ENCODE measurements at places on chromosomes 7 and 10.

DNA sequence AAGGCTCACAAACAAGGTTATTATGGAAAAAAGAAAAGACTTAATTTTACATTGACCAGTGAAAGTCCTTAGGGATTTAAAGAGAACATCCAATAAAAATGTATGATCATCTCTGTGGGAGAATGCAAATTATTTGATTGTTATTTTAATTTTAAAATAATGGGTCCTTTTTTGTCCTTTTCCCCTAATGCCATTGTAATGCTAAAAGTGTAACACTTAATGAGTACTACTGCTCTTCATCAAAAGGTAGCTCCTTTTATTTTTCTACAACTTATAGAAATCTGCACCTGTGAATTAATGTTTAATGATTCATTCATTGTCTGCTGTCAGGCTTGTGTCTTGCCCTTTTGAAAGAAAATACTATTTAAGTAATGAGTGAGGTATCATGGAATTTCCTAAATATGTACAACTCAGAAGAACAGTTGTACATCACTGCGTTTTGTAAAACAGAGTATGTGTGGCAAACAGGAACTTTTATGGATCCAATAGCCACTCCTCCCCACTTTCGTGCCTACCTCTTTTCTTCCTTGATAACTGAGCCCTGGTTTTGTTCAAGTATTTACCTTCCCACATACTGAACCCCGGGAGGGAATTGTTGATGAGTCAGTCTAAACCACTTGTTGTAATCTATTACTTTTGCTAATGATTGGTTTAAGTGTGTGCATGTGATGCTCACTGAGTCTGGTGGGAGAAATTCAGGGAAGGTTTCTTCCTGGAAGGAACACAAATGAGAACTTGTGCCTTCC is 19.9 kb upstream of the TRUB1 start:
- DNase-seq, result no peak

GRCh38 chr10:48594371-48594770 is 10.5 kb downstream of the ARHGAP22 start:
- peak; percentile 10 for DNase-seq

GRCh38 chr7:27704422-27705199 is 35.4 kb upstream of the TAX1BP1 start:
- DNase-seq, result no peak

- no peak for DNase-seq
Observed at GRCh38 chr7:82347808-82348207, 95.8 kb downstream of the CACNA2D1 start.

- DNase-seq, result no peak
Observed at GRCh38 chr10:35498693-35499092, 106.4 kb upstream of the GJD4 start.

- DNase-seq, result no peak
Observed at GRCh38 chr10:120513307-120513796, 56.3 kb downstream of the PLPP4 start.

- no peak for DNase-seq
Observed at GRCh38 chr10:63374991-63375390, 90.8 kb downstream of the JMJD1C start.

DNA sequence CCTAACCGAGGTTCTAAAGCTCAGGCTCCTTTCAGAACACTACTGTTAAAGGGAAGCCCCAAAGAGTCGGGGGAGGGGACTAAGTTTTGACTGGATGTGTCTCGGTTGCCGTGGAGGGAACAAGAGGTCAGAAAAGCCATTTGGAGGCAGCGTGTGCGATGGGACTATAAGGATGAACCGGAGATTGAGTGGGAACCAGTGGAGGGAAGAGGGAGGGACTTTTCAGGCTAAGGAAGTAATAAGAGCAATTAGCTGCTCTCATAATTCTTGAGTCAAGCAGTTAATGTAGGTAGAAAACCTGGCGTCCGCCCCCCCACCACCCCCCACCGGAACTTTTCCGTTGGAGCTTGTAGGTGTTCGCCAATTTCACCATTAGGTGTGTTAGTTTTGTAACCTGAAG is 491 bp upstream of the AKAP9 start:
- DNase-seq, result peak; percentile 43

DNA sequence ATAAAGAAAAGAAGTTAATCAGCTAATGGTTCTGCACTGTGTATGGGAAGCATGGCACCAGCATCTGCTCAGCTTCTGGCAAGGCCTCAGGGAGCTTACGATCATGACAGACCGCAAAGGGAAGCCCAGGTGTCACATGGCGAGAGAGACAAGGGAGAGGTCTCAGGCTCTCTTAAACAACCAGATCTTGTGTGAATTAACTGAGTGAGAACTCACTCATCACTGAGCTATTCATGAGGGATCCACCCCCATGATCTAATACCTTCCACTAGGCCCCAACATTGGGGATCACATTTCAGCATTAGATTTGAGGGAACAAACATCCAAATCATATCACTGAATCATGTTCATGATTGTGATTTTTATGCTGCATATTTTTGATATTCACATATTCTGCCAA is 5.8 kb downstream of the USP54 start:
- DNase-seq, result no peak

DNA sequence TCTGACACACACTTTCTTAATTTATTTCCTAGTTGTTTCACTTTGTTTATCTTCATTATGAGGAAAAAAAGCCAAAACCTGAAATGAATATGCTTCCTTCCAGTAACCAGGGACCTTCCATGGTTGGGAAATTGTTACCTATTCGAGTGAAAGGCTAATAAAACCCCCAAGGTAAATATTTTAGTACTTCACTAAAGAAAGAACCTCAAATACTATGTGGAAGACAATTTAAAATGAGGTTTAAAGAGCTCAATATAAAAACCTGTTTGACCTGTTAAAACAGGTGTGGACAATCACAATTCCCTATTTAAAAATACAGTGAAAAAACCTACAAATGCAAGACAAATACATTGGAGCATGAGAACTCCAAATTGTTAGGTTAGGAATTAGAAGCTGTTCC is 192.6 kb downstream of the CFTR start:
- peak; percentile 33 for DNase-seq

DNA sequence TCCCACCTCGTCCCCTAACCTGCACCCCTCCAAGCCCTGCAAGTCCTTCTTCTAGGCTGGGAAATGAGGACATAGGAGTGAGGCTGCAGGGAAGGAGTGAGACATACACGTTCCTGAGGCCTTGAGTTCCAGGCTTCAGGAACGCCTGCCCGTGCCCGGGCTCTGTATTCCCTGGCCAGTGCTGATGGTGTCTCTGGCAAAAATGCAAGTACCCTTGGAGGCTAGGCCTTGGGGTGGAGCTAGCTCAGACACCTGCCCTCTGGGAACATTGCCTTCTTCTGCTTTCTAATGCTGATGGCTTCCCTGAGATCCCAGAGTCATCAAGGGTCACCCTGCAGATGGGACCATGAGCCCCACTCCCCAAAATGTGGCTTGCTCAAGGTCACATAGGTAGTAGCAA is 76.0 kb downstream of the GRK5 start:
- DNase-seq, result no peak

DNA sequence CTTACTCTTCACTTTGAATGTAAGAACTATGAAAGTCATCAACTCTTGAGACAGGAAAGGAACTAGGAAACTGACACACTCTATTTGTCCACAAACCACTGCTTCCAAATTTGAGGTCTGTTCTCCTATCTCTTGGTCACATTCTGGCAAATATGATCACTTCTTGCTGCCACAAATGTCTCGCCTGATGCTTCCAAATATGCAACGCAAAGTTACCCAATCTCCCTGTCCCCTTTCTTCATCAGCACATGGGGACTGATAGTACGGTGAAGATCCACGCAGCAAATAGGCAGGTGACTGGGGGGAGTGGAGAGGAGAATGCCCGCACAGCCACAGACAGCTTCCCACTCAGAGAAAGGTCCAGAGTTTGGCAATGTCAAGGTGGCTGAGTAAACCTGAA is 92.6 kb upstream of the TCF7L2 start:
- DNase-seq, result no peak

GRCh38 chr10:88253622-88254021 is 329.5 kb downstream of the RNLS start:
- no peak for DNase-seq

DNA sequence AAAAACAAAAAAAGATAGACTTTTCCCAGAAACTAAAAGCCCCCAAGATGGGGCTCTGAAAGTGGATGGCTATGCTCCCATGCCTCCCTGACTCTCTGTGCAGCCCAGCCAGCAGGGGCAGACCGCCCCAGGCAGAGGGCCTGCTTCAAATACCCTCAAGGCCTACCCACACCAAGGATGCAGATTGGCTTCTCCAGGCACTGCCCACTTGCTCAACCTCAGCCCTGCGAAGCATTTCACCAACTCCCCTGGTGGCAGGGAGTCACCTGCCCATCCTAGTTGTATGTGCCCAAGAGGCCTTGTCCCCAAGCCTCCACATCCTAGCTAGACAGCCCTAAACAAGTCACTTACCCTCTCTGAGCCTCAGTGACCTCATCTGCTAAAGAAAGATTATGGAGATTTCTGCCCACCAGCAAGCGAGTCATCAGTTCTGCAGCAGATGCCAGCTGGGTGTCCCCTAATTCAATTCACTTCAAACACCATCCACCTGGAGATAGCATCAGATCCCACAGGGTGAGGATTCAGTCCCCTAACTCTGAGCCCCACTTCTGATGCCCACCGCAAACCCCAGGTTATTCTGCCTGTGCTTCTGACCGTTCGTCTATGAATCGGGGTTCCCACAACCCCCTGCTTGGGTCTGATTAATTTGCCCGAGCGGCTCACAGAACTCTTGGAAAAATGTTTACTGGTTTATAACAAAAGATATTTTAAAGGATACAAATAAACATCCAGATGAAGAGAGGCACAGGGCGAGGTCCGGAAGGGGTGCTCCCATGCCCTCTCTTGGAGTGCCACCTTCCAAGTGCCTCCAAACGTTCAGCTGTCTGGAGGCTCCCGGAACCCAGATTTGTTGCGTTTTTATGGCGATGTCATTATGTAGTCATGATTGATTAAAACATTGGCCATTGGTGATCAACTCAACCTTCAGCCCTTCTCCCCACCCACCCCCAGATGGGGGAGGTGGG is 18.6 kb upstream of the ZMIZ1 start:
- DNase-seq, result no peak

GRCh38 chr10:49621561-49621960 is 7.7 kb downstream of the CHAT start:
- no peak for DNase-seq

GRCh38 chr7:88321694-88322093 is 15.0 kb upstream of the STEAP4 start:
- no peak for DNase-seq

DNA sequence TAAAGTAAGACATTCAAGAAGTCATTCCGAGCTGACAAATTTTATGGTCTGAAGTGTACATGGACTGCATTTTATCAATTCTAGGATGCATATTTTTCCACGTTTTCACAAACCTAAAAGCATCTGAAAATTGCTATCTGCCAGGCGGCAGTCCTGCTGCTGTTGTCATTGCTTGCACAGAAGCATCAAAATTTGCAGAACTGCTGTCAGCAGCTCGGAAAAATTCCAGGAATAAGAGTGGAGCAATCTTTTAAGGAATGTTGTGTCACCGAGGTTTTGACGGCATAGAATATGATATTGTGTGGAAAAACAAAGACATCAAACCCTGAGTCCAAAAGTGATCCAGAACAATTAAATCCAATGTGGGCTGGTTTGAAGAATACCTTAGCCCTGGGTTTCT is 61.4 kb downstream of the CHCHD3 start:
- no peak for DNase-seq

DNA sequence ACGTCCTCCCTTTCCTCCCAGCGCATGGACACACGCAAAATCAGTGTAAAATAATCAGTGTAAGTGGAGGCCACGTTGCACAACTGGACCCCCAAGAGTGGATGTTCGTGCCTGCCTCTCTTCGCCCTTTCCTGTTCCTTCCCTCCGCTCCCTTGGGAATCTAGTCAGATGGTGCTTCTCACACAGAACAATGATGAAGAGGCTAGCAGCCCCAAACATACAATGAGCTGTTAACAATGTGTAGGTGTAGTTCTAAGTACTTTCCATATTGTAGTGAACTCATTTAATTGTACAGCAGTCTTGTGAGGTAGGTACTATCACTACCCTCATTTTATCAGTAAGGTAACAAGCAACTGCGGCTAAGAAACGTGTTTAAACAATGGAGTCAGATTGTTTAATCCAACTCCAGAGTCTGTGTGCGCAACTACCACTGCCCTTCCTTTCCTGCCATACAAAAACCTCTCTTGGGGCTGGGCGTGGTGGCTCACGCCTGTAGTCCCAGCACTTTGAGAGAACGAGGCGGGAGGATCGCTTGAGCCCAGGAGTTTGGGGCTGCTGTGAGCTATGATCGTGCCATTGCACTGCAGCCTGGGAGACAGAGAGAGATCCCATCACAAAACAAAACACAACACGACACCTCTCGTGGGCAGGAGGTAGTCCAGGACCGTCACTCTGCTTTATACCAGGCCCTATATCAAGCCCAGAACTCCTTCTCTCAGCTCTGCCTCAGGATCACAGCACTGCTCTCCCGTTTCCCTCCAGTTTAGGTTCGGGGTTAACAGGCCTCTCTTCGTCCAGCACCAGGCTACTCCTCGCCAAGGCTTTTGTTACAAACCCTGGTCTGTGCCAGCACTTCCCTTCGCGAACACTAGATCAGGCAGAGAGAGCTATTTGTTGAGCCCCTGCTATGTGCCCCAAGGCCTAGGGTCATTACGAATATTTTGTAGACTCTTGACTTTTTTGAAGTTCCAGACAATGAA is 1.1 kb downstream of the FKBP9 start:
- peak; percentile 57 for DNase-seq

DNA sequence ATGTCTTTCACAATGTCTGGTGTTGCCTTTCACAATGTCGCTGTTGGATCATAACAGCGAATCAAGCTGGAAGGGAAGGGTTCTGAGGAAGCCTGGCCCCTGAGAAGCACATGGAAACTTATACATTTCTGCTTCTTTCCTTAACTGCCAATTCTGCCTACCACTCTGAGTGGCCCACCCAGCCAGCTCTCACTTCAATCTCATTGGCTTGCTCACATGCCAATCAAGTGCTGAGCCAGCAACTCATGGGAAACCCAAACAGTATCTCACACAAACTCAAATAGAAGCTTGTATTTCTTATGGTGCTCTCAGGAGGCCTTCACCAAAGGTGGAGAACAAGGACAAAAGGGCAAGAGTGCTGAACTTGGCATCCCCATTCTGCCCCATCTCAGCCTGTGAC is 117.4 kb upstream of the GPR26 start:
- DNase-seq, result no peak

DNA sequence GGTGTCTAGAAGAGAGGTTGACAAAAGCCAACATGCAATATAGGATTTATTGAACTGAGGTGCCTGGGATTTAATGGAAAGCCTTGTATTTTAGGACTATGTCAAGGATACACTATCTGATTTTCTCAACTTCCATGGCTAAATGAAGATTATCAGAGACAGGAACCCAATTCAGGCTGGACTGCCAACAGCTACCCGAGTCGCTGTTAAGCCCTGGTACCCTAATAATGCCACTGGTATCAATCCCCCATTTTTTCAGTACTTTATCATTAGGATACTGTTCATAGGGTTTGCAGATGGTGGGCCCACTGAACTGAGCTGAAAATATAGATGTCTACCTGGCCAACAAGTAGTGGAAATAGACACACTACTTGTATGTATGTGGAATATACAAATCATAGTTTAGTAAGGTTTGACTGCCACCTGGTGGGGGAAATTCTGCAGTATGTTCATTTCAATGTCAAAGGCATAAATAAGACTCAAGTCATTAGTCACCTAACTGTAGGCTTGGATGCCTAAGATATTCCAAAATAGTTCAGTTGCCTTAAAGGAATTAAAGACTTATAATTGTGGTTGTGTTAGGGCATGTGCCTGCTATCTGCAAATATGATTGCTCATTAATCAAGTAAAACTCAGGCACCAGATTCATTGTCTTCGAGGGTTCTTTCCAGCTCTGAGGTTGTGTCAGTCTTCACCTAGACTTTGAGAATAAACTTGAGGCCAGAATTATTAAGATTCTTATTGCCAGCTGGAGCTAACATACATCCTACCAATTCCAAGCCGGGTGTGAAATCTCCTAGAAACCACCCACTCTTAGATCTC is 34.1 kb upstream of the NOBOX start:
- peak; percentile 22 for DNase-seq
